ENCODE measurements at places on chromosomes 2 and 18.

DNA sequence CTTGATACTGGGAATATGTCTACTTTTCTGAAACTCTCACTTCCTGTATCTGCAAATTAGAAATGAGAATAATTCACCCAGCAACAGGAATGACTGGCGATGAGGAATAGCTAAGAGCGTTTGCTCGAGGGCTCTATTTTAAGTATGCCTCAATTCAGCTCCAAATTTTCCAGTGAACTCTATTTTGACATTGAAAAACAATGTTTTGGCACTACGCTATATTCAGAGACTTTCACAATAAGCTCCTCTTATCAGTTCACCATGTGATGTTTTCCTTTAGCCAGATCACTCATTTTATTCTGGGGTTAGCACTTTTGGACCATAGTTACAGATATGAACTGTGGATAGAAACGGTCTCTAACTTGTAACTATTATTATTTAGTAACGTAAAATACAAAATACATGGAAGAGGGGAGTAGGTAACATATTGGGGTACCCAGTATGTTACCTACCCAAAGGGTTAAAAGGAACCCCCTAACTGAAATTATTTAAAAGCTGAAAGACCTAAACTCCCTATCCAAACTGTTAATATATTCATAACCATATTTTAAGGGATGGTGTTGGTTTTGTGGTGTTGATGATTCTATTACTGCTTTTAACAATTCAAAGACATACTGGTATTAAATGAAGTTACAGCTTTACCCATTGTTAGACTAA lies 28.1 kb downstream of the SLC40A1 start:
- no peak for DNase-seq

DNA sequence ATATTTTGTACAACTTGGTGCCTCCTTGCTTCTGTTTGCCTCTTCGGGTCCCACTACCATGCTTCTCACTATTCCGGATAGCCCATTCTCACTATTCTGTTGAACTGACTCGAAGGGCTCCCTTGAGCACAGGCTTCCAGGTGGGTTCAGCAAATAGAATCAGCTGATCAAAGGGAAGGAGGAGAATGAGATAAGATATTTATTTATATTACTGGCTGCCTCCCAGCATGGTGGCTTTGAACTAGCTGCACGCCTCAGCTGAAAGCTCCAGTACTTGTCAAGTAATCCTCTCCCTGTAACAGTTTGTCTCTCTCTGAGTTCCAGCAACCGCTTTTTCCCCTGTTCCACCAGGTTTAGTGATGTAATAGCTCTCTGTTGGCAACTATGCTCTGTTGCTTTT lies 187.8 kb upstream of the HNRNPA3 start:
- no peak for DNase-seq

DNA sequence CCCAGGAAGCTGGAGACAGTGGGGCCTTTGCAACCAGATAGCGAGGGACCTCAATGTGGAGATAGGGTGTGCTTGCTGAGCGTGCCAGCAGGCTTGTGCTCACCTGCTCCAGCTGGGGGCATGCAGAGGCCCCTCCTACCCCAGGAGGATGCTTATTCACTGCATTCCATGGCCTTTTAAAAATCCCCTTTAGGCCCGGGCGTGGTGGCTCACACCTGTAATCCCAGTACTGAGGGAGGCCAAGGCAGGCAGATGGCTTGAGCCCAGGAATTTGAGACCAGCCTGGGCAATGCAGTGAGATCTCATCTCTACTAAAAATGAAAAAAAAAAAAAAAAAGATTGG lies 54.5 kb downstream of the ODC1 start:
- no peak for DNase-seq

DNA sequence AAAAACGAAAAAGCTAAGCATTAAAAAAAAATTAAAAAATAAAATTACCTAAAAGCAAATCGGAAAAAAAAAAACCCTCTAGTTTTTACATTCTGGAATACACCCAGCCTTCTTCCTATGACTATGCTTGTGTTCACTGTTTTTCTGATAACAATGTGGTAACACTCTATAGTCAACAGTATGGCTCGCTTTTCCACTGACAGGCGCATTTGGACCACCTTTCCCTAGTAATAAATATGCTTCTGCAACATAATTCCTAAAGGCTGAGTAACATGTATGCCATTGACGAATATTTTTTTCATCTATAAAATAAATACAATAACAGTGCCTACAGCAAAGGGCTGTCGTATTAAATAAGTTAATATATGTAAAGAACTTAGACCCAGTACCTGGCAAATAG lies 27.9 kb downstream of the NOL10 start:
- DNase-seq: no peak

DNA sequence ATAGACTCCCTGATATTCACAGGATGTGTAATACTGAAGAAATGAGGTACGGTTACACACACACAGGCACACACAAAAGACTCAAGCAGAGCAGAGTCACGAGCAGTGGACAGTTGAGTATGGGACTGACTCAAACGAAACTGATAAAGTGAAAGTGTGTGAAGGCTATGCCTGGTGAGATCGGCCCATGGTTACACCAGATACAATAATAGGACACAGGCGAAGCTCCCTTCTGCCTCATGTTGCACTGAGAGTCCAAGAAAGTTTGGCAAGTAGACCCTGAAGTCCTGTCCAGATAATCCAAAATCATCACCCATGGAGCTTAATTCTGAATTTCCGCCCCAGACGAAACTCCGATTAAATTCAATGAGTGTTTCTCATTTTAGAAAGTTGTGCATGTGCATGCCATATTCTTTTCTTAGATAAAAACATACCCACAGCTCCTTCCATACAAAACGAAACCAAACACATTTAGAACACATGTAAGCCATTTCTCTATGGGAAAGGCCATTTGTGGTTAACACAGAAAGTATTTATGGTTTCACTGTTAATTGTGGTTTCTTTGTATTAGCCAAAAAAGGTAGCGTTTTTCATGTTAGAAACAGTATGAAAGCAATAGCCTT lies 567.6 kb downstream of the PLCL1 start:
- DNase-seq: no peak

GRCh38 chr2:28300485-28301341 lies 91.9 kb upstream of the FOSL2 start:
- no peak for DNase-seq

- DNase-seq: no peak
These were observed 96.5 kb downstream of the LYPD1 start for GRCh38 chr2:132573444-132574007.

DNA sequence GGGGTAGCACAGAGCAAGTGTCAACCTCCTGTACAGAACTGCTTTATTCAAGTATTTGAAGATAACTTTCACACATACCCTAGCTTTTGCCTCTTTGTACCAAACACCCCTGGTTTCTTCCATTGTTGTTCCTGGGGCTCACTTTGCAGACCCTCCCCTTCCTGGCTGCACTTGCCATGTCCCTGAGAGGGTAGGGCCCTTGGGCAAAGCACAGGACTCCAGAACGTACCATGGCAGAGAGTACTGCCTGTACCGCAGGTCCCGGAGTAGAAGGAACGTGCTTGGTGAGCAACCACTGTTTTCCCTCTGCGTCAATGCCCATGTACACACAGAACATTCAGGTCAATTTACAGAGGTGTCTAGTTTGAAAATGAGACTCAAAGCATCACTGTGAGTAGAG lies 290.4 kb downstream of the EN1 start:
- DNase-seq: no peak

- peak; percentile 65 for DNase-seq
These were observed at the start of gene TUBB6 for GRCh38 chr18:12307701-12308385. TSS of gene TUBB6 (plus strand) at chr18:12308241. CDS start at chr18:12308293, 52 bp downstream.

- DNase-seq: no peak
These were observed 71.4 kb downstream of the NFATC1 start for GRCh38 chr18:79467126-79467525.

DNA sequence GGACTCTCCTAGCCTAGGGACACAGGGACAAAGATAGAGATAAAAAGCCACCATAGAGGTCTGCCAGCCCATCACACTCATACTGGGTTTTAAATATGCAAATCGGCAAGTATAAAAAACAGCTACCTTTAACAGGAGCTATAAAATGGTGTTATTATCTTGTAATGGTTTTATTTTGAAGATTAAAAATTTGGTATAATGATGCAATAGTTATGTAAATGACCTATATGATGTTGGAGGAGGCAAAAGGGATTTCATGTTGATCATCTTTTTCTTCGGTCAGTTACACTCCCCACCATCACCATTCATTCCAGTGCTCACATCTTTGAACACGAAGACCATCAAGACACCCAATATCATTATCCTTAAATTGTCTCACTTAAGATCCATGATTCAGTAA lies 11.2 kb downstream of the ZNF521 start:
- DNase-seq: no peak

DNA sequence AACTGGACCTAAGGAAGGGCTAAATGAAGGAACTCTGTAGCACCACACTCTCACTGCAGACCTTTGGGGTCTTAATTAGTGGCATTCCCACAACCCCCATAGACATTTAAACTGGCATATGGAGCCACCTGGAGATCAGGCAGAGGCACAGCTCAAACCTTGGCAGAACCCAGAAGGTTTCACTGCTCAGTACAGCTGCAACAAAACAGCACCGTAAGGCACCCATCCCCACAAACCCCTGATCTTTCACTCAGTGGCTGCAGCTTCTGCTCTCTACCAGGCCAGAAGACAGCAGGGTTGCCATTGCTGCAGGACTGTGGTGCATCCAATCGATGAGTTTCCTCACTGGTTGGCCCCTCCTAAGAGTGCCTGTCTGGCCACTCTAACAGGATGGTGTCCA lies 361.6 kb upstream of the VRK2 start:
- no peak for DNase-seq

- no peak for DNase-seq
These were observed 16.0 kb downstream of the PIGN start for GRCh38 chr18:62170857-62171256.
